ENCODE measurements at places on chromosomes 2 and 18.

DNA sequence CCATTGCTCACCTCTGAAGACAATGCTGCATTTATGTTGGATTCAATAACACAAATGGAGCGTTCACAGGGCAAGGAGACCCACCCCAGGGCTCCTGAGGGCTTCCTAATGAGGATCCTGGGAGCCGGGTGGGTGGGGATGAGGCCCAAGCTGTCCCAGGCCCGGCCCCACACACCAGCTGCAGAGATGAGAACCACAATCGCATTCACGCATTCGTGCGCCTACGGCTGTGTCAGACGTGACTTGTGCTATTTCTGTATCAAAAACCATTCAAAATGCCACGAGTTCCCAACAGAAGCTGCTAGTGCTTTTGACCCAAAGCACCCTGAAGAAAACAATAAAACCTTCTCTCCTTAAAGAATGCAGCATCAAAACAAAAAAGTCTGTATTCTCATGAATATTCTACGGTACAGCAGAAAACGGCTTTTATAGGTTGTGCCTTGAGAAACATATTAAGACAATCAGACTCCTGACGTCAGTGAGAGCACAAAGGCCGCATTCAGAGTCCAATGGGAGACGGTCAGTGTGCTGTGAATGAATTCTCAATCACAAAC is 205.4 kb downstream of the HDAC4 start:
- DNase-seq: no peak

DNA sequence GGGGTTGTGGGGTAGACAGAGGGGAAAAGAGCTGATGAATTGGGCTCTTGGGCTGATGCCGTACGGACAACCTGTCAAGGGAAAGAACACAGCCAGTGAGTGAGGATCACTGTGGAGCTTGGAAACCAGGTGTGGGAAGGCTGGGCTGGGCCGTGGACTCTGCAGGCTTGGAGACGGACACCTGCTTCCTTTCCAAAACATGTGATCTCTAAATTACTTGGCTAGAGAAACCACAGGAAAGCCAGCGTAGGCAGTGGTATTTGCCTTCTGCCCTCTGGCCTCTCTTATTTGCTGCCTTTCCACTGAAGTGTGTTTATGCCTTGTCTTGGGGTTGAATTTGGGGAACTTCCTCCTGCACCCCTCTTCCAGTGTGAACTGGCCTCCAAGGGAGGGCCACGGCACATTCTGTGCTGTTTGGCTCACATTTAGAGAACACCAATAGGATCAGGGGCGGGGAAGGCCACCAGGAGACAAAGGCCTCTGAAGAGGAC is 267.7 kb downstream of the PRKCE start:
- no peak for DNase-seq

DNA sequence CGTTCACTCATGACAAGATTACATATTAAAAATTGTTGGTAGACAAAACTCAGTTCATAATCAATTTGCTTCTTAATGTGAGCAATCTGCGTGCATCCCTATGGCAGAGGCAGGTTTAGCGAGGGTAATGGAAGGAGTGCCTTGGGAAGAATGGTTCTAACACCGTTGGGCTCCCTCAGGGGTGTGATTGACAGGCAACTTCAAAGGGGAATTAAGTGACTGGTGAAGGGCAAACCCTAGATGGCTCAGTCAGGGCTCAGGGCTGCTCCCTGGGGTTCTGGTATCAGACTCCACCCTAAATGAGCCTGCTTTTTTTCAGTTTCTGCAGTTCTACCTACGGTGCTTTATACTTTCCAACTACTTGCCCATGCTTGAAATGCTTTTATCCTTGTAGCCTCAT is 419.5 kb upstream of the CELF4 start:
- no peak for DNase-seq

DNA sequence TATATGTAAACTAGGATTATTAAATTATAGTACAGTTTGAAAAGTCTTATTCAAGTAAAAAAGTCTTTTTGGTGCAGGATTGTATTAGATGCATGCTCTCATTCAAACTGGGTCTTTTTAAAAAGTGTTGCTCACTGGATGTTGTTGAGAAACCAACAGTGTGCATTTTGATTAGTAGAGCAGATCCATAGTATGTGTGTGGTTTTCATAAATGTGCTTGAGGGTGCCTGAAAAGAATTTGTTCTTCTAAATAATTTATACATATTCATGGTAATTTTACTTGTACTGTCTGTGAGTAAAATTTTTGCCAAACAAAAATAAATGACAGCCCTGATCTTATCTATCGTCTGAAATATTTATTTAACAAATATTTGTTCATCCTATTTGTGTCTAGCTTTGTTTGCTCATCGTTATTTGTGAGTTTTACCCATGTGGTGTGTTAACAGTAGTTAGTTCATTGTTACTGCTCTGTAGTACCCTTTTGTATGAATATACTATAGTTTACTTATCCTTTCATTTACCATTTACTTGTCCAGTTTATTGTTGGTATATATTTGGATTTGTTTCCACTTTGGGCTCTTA is 50.4 kb downstream of the PTPN4 start:
- no peak for DNase-seq

- DNase-seq: no peak
These were observed 222.3 kb downstream of the SMAD2 start for GRCh38 chr18:47708206-47708605.

DNA sequence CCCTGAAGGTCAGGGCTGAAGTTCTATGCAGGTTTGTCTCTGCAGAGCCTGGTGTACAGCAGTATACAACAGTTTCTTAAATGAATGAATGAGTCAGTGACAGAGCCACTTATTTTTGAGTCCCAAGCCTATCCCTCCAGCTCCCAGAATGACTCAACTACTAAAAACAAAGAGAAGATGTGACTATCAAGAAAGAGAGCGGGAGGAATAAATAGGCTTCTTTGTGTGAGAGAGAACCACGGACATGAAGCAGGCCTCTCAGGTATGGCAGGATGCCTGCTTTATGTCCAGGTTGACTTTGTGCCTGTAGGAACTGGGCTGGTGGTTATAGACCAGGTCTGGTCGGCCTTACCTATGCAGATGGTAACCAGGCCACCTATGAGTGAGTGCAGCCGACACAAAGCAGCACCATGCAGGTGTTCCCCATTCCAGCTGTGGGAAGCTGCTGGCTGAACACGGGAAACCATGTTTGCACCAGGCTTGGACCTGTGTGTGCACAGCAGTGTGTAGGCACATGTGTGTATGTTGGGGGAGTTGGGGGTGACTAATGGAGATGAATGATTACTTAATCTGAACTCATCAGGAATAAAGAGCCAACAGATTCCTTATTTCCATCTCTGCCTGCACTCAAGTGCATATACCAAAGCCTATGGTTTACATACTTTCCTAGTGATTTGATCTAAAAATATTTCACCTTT is 171.0 kb downstream of the OSR1 start:
- peak; percentile 64 for DNase-seq

GRCh38 chr18:22422909-22423548 is 5.3 kb upstream of the CTAGE1 start:
- DNase-seq: no peak

- no peak for DNase-seq
These were observed 294.6 kb downstream of the LRATD1 start for GRCh38 chr2:14927021-14927564.

DNA sequence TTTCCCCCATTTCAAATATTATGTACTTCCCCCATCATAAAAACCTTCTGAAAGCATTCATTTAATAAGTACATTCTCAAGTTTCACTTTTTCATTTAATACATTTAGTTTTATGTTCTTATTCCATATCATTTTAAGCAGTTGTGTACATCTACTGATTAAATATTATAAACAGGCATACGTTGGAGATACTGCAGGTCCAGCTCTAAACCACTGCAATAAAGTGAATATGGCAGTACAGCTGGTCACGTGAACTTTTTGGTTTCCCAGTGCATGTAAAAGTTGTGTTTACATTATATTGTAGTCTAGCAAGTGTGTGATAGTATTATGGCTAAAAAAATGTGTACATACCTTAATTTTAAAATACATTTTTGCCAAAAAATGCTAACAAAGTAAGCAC is 48.7 kb downstream of the TET3 start:
- DNase-seq: no peak

- no peak for DNase-seq
These were observed 416.0 kb upstream of the NETO1 start for GRCh38 chr18:73283788-73284187.

DNA sequence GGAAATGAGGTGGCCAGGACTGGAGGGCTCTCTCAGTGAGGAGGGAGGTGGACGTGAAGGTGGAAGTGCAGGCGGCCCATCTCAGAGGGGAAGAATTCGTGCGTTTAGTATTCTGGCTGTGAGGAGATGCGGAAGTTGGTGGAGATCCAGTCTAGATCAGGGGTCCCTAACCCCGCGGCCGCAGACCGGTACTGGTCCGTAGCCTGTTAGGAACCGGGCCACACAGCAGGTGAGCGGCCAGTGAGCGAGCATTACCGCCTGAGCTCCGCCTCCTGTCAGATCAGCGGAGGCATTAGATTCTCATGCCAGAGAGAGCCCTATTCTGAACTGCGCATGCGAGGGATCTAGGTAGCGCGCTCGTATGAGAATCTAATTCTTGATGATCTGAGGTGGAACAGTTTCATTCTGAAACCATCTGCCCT is 1.6 kb upstream of the FHOD3 start:
- no peak for DNase-seq

DNA sequence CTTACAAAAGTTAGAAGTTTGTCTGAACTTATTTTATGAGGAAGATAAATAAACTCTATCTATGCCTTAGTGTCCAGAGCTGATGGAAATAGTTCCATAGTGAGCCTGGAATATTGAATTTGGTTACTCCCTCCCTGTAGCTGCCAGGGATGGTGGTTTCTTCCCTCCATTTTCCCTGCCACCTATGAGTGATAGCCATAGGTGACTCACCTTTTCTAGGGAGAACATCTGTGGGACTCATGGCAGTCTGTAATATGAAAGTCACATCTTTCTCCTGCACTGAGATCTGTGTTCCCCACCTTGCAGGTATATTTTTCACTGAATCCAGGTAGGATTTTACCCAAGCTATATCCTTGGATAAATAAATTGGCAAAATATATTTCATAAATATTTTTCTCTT is 148.8 kb downstream of the TPGS2 start:
- DNase-seq: no peak

DNA sequence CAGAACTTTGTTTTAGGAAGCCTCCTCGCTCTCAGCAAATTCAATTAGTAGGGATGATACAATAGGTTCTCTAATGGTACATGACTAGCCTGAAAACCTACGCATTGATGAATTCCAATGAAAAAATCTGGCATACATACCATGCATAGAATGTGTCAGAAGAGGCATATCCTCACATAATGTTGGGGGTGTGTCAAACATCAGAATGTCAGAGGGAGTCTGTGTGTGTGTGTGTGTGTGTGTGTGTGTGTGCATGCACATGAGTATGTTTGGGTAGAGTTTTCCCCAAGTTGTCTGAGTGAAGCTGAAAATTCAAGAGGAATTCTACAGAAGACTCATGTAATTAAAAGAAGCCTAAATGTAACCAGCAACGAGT is 78.5 kb downstream of the FIGN start:
- DNase-seq: no peak

GRCh38 chr2:237483018-237483731 is 3.9 kb upstream of the MLPH start:
- DNase-seq: peak; percentile 97

DNA sequence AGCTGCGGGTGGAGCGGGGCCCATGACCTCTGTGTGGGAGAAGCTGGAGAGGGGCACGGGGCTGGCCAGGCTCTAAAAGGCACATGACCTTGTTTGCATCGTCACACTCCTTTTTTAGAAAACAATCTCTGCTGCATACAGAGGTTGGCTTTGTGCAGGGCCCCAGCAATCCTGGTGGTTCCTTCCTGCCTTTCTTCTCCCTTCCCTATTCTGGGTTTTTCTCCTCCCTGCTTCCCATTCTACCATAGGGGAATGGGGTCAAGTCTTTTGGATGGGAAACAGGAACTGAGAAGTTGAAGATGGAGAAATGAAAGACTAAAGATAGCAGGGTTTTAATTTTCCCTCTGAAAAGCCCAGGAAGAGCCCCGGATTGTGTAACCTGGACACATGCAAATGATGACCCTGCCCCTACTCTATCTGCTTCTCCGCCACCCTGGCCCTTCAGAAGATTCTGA is 53.9 kb downstream of the ASAP2 start:
- no peak for DNase-seq

- no peak for DNase-seq
These were observed 33.4 kb downstream of the FBXO36 start for GRCh38 chr2:229955663-229956062.

GRCh38 chr18:60485201-60485600 is 112.6 kb upstream of the MC4R start:
- DNase-seq: no peak

- no peak for DNase-seq
These were observed 713.0 kb downstream of the TDRD15 start for GRCh38 chr2:21836719-21837118.

GRCh38 chr18:54787121-54787520 is 41.2 kb upstream of the RAB27B start:
- DNase-seq: no peak

GRCh38 chr2:239522002-239522739 is 121.4 kb upstream of the HDAC4 start:
- DNase-seq: no peak

DNA sequence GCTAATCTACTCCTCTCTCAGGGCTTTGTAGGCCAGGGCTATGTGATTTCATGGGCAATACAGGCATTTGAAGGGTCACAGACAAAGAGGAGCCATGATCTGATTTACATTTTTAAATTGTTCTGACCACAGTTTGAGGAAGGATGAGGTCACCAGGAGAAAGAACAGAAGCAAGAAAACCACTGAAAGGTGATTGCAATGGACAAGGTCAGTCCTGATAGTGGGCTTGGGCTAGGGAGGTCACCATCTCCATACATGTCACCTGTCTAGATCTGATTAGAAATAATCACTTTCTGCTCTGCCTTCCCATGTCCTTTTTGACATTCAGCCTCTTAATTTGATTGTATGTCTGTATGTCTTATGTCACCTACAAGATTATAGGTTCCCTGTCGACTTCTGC is 248.9 kb upstream of the CWC22 start:
- DNase-seq: no peak

- DNase-seq: no peak
These were observed 34.7 kb downstream of the CD8B start for GRCh38 chr2:86826951-86827350.

GRCh38 chr2:98555696-98556095 is 52.6 kb downstream of the COA5 start:
- no peak for DNase-seq

DNA sequence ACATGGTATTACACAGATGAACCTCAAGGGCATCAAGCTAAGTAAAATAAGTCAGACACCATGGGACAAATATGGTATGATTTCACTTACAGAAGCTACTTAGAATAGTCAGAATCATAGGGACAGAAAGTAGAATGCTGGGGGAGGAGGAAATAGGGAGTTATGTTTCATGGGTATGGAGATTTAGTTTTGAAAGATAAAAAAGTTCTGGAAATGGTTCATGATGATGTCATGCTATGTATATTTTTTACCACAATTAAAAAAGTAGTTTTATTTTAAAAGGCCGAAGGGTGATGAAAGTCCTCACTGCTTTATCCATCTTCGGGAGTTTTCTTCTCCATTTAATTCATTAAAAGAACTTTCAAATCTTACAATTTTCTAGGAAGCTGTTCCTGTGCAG is 181.9 kb downstream of the CALCRL start:
- no peak for DNase-seq

GRCh38 chr2:185807351-185807750 is 68.7 kb downstream of the FSIP2 start:
- DNase-seq: no peak

Measured in myocyte (in vitro differentiated cells).